ENCODE measurements at places on chromosomes 4 and X.

DNA sequence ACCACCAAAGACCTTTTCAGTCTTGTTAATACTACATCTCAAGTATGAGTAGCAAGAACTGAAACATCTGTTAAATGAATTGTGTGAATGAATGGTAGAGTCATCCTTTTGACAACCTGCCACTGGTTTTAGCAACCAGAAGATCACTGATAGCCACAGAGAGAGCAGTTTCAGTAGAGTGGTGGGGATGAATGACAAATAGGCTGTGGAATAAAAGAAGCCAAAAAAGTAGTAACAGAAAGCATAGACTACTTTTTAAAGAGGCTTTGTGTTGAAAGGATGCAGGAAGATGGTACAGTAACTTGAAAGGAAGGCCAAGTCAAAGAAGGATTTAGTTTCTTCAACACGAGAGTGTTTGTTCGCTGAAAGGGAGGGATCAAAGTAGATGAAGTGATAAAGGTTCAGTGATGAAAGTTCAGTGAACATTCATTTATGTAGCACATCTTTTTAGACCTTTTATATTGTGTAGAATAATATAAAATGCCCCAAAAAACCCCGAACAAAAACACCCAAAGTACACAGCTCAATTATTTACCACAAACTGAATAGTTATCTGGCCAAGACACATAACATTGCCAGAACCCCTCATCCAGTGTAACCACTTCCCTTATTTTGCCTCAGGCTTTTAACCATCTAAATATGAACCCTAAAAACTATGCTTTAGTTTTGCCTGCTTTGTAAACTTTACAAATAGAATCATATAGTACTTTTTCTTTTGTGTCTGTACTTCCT lies 40.1 kb upstream of the EIF1AX start:
- DNase-seq = no peak

GRCh38 chr4:3442959-3443749 lies 1.4 kb downstream of the HGFAC start:
- DNase-seq = peak; percentile 30

DNA sequence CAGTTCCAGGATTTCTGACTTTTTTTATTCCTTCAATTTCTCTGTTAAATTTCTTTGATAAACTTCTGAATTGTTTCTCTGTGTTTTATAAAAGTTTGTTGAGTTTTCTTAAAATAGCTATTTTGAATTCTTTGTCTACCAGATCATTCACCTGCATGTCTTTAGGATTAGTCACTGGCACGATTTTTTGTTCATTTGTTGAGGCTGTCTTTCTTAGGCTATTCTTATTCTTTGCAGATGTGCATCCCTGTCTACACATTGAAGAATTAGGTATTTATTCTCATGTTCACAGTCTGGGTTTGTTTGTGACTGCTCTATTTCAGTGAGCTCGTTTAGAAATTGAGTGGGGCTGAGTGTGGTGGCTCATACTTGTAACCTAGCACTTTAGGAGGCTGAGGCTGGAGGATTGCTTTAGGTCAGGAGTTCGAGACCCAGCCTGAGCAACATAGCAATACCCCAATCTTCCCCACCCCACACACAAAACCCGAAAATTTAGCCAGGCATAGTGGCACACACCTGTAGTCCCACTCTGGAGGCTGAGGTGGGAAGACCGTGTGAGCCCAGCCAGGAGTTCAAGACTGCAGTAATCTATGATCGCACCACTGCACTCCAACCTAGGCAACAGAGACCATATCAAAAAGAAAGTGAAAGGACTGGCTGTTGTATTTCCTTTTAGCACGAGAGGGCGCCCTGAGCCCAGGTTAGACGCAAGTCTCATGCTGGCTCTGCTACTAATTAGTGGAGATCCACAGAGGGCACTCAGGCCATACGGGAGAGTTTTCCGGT lies 42.0 kb downstream of the F8 start:
- peak; percentile 80 for DNase-seq

- DNase-seq = no peak
These were observed 1.1 kb downstream of the RPS6KA6 start for GRCh38 chrX:84186603-84187532.

DNA sequence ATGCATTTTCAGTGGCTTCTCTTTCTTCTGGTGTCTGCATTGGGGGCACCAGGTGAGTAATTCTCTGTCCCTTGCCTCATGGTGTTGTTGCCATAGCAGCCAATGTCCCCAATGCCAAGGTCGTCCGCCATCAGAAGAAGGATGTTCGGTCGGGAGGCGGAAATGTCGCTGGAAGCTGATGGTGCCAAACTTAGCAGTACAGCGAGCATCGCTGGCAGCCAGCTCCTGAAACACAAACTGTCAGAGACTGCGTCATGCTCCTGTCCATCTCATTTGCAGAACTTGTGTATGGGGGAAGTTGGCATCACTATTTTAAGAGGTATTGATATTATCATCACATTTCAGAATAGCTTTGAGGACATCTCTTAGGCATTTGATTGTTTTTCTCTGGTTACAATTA lies 29.1 kb upstream of the ARSD start:
- no peak for DNase-seq

- no peak for DNase-seq
These were observed 625.7 kb downstream of the SMARCA1 start for GRCh38 chrX:128897621-128898020.

- no peak for DNase-seq
These were observed 37.0 kb upstream of the CLNK start for GRCh38 chr4:10721616-10722015.

All from NCI-H460 (cell line).